Stimulated activated CD4-positive, alpha-beta T cell treated with anti-CD3 and anti-CD28 coated beads, Interleukin-1b, Interleukin-23, amount 100 ng/mL, for 1 hour (primary cell): ENCODE measurements at places on chromosomes 1 and 21.

GRCh38 chr1:234199476-234200127 is 173.7 kb upstream of the COA6 start:
- no peak for DNase-seq

DNA sequence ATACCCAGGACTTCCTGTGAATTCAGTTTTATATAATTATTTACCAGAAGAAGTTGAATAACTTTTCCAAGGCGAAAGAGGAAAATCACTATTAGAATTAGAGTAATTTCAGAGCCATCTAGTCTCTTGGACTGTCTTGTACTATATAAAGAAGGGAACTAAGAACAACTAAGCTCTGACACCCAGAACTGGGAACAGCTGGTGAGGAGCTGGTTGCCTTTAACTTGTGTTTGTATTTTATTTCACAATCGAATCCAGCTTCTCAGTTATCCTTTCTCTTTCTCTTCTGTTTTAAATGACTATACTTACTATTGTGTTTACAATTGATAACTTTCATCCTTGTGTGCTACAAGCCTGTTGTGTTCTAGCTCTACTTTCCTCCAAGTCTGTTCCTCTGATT is 8.4 kb downstream of the SNX27 start:
- DNase-seq = no peak

- no peak for DNase-seq
Measured at GRCh38 chr1:169681140-169681539, 30.3 kb downstream of the SELL start.

DNA sequence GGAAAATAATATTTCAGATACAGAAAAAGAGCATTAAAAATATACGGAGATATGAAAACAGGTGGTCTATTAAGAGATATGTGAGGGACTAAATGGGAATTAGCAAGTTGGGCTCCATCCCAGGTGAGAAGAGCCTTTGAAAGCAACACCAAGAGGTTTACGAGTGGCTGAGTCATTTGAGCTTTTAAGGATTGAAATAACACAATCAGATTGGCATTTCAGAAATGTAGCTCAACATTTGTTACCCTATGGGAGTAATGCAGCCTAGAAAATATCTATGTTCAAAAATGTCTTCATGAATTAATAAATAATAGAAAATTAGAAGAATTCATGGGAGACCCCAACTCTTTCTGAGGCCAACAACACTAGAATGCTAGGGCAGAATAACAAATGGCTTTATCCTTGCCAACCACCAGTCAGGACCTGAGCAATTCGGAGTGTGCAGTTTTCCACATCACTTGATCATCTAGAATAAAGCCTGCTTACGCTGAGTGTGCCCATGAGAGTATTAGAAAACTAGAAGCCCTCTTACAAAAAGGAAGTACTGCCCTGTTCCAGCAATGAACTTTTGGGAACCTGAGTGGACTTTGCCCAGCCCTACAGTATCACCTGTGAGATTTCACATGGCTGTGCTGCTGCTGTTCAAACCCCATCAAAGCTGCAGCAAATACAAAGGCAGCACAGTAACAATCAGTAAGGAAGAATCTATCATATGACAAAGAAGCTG is 538.0 kb upstream of the CAMK1G start:
- DNase-seq = no peak

DNA sequence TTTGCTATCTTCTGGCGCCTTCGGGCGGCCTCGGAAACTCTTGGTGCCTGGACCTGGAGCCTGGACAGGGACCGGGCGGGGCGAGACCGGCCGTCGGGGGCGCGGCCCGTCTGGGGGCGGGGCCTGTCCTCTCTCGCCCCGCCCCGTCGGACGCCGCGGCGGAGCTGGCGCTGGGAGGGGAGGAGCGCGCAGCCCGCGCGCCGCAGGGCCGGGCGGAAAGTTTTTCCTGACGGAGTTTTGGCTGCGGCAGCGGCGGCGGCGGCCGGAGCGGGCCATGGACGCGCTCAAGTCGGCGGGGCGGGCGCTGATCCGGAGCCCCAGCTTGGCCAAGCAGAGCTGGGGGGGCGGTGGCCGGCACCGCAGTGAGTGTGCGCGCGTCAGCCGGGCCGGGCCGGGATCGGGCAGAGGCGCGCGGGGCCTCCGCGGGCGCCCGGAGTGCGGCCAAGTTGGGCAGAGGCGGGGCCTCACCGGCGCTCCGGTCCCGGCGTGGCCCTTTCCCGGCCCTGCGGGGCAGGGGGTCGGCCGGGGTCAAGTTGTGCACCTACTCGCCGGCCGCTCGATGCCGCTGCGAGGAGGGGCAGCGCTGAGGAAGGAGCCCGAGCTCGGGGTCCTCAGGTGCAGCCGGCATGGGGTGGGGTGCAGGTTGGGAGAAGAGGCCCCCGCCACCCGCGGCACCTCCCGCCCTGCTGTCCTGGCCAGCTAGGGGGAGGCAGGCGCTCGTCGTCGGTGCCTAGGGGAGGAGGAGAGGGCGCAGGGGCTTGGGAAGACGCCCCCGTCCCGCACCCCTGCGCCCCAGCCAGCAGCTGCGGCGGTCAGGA is at the start of gene LDLRAP1:
TSS of gene LDLRAP1 (plus strand) at position 182 of the 818 bp plus-strand sequence. CDS start at position 275, 93 bp downstream.
- DNase-seq = peak; percentile 22

DNA sequence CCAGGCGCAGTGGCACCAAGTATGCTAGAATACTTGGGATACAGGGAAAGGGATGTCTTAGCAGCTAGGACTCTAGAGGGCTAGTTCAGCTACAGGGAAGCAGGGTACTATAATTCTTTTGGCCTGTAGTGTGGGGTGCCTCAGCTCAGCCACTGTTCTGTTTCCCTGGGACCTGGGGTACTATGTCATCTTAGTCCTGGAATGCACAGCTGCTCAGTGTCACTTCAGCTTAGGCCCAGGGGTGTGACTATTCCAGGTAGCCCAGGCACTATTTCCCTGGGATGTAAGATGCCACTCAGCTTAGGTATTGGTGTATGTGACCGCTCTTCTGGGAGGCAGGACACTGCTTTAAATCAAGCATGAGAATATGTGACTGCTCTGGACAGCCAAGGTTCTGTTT is 34.1 kb downstream of the RGSL1 start:
- DNase-seq = no peak

DNA sequence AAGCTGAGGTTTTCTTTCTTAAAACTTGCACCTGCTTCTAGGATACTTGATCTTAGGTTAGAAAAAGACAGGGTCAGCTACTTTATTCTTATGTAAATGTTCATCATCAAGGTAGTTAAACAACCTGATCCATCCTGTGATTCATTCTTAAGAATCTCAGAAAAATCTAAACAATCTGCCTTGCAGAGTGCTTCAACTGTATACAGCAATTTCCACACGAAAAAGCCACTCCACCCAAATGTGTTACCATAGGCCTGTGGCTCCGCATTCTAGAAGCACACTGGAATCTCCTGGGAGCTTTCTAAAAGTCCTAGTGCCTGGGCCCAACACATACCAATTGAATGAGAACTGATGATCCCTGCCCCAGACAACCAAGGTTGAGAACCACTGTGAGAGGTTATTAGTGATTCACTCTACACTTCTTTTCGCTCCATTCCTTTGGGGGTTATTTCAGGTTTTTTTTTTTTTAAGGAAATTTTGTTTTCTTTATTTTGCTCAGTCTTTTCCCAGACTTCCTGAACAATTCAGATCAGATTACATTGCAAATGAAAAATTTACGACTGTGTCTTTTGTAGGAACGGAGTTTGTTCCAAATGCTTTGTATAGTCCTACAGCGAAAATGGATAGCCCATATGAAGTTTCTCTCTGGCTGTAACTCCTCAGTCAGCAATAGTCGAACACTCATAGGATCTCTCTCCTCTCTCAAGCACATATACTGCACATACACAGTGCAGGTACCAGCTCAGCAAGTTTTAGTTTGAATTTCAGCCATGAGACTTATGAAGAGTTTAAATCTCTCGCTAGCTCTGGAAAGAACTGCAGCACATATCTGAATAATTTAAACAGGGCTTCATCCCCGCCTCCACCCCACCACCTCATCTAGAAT is 16.1 kb downstream of the SMYD2 start:
- no peak for DNase-seq

GRCh38 chr1:98405581-98406074 is 255.9 kb upstream of the SNX7 start:
- DNase-seq = no peak

GRCh38 chr1:222798116-222798515 is 16.7 kb upstream of the DISP1 start:
- DNase-seq = no peak

DNA sequence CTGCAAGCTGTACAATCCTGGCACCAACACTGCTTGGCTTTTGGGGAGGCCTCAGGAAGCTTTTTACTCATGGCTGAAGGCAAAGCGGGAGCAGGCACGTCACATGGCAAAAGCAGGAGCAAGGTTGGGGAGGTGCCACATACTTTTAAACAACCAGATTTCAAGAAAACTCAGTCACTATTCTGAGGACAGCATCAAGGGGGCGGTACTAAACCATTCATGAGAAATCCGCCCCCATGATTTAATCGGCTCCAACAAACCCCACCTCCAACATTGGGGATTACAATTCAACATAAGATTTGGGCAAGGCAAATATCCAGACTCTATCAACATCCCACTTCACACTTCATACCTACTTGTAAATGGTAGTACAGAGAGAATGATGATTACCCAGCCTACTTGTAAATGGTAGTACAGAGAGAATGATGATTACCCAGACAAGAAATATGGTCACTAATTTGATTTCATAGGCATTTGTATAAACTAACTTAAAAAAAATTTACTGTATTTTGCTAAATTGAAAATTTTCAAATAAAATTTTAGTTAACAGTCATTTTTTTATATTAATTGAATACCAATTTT is 24.9 kb downstream of the ATP5PF start:
- DNase-seq = no peak

- DNase-seq = no peak
Measured at GRCh38 chr1:168135116-168135920, 1.4 kb downstream of the GPR161 start.

GRCh38 chr1:35573198-35574124 is at the start of gene TFAP2E:
TFAP2E (plus strand) TSS chr1:35573314; CDS start chr1:35573578, 264 bp downstream.
- no peak for DNase-seq

- DNase-seq = no peak
Measured at GRCh38 chr21:33443194-33443593, 36.6 kb downstream of the TMEM50B start.

- no peak for DNase-seq
Measured at GRCh38 chr1:53074313-53075154, 12.5 kb downstream of the PODN start.

- DNase-seq = no peak
Measured at GRCh38 chr1:101453844-101454243, 217.0 kb downstream of the S1PR1 start.

- DNase-seq = no peak
Measured at GRCh38 chr1:89211035-89211634, 12.4 kb upstream of the GBP4 start.

DNA sequence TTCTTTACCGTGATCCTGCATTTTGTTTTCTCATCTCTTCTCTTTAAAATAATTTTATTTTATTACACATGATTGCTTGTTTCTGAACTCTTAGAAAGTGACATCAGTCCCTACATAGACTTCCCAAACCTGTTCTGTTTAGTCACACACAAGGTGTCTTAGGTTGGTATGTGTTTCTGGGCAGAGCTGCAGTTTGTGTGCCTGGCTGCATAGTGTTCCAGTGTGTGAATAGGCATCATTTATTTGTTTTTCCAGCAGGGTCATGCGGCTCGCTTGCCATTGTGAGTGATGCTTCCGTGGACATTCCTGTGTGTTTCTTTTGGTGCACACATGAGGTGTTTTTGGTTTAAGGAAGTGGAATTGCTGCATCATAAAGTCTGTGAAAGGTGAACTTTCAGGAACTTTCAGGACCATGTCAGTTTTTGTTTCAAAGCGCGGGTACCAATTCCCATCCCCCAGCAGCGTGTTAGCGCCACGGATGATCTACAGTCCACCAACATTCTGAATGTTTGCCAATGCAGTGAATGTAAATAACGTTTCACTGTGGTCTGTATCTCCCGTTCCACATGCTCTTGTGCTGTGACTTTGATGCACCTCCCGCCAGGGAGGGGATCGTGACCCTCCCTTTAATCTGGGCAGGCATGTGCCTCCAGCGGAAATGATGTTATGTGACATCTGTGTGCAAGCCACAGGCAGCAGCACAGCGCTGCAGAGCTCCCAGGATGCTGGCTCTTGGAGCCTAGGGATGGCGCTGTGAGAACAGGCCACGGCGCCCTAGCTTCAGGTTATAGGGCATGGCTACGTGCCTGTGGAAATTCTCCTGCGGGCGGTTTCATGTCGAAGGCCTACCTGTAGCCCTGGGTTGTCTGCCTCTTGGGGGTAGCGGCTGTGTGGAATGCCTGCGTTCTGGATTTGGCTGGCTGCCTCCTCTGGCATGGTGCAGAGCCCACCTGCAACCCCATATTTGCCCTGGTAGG is 144.6 kb upstream of the COL6A1 start:
- no peak for DNase-seq

GRCh38 chr1:179107706-179108629 is 26.1 kb downstream of the TOR3A start:
- DNase-seq = no peak

DNA sequence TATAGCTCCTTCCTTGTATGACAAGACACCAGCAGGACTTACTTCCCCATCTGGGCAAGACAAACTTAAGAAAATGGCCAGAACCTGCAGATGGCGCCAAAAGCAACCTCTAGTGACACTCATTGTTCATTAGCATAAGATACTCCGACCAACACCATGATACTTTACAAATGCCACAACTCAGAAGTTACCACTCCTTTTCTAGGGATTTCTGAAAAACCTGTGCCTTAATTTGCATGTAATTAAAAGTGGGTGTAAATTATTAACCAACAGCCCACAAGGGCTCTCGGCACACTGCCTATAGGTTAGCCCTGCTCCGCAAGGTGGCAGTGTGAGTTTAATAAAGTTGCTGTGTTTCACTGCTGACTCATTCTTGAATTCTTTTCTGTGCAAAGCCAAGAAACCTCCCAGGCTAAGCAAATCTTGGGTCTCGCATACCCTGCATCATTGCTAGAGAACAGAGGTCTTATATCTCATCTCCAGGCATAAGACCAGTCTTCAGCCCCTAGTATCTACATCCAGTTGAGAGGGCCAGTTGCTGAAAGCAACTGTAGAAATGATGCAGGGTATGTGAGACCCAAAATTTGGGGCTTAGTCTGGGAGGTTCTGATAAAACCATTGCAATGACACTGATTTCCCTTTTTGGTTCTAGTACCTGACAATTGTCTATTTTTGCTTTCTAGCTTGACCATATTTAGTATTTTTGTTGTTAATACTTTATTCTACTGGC is 86.4 kb downstream of the FAF1 start:
- DNase-seq = no peak

GRCh38 chr1:111082421-111083203 is 57.3 kb downstream of the DRAM2 start:
- DNase-seq = no peak

DNA sequence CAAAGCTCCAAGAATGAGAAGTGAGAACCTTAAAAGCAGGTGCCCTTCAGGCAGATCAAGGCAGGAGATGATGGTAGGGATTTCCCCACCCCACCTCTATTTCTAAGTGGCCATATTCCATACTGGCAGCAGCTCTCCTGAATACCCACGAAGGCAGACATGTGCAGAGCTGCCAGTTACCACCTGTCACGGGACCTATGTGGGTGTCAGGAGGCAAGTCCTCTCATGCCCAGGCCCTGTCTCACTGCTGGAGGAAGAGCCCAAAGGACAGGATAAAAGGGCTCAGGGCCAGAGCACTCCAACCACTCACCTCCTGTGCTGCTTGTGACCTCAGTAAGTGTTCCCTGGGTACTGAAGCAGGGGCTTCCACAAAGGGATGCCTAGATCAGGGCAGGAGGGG is 721 bp upstream of the LCE1B start:
- DNase-seq = no peak

- DNase-seq = no peak
Measured at GRCh38 chr1:17654519-17654918, 100.6 kb upstream of the ACTL8 start.

GRCh38 chr1:15137809-15138208 is 15.7 kb upstream of the TMEM51 start:
- no peak for DNase-seq

GRCh38 chr1:109170035-109170764 is 43.5 kb upstream of the SARS1 start:
- no peak for DNase-seq
